PC-9 (cell line): ENCODE measurements at places on chromosomes 2 and 18. TPM values are rescaled to one million over a fixed set of nuclear protein-coding genes. Genes with fewer than 3 reads are reported as not detected.

- H3K4me3 ChIP-seq = no peak overlapping the region
- no peaks in the 10 kb centered on the region for H3K36me3 ChIP-seq
- H3K4me1 ChIP-seq = peaks cover 7% of the 10 kb centered on the region
These were observed 58.4 kb downstream of the ARL4C start for GRCh38 chr2:234438305-234438977.

DNA sequence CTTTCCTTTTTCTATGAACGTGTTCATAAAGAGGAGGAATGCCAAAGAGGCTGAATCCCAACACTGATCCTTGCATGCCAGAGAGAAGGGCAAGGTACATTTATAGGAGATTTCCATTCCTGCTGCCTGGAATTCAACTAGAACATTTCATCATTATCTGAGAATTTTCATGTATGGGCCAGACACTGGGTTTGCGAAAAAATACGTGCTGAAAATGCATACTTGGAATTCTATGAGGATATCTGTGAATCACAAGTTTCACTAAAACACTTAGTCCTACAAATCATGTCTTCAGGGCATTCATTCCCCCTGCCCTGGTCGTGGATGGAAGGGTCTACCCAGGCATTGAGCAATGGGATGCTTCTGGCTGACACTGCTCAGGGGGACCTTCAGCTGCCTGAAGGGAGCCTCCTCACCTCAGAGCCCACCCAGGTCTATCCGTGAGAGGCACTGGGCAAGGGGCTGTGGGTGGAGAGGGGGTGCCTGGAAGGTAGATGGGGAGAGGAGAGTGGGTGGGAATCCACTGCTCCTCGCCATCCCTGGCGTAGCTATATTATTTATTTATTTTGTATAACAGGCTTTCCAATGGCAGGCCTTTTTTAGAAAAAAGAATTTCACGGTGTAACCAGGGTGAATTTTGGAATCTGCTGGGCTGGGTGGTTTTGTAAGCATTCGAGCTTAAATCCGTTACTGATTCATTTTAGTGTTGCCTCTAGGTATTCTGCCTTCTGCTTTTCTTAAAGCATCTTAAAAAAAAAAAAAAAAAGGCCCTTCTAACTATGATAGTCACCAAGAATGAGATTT lies 560.6 kb upstream of the ID2 start:
- H3K27me3 ChIP-seq = peaks cover 68% of the 10 kb centered on the region
- H3K27ac ChIP-seq = no peak overlapping the region
- no peak overlapping the region for H3K4me3 ChIP-seq
- no peaks in the 10 kb centered on the region for H3K4me1 ChIP-seq

GRCh38 chr2:75960472-75961009 lies 249.8 kb upstream of the GCFC2 start:
- H3K27ac ChIP-seq = no peak overlapping the region
- no peak for DNase-seq
- no peaks in the 10 kb centered on the region for H3K27me3 ChIP-seq
- no peaks in the 10 kb centered on the region for H3K4me1 ChIP-seq
- H3K4me3 ChIP-seq = no peak overlapping the region

Gene DUSP19
- 6.2 and 8.6 TPM in 2 replicates for total RNA-seq

- H3K27me3 ChIP-seq = 0 out of 2 replicates have a peak, but pooled peaks cover under 1% of the 10 kb centered on the region
- no peak for DNase-seq
- no peaks in the 10 kb centered on the region for H3K4me1 ChIP-seq
- no peak overlapping the region for H3K4me3 ChIP-seq
These were observed 14.2 kb downstream of the ANO7 start for GRCh38 chr2:241202681-241203080.

Gene TUBA3E
- total RNA-seq = not detected in 2 replicates

- no peak overlapping the region for H3K27ac ChIP-seq
- no peaks in the 10 kb centered on the region for H3K27me3 ChIP-seq
- no peaks in the 10 kb centered on the region for H3K4me1 ChIP-seq
- H3K36me3 ChIP-seq = 0 out of 2 replicates have a peak, but pooled peaks cover 18% of the 10 kb centered on the region
These were observed 11.6 kb downstream of the MAP3K20 start for GRCh38 chr2:173087214-173087581.

DNA sequence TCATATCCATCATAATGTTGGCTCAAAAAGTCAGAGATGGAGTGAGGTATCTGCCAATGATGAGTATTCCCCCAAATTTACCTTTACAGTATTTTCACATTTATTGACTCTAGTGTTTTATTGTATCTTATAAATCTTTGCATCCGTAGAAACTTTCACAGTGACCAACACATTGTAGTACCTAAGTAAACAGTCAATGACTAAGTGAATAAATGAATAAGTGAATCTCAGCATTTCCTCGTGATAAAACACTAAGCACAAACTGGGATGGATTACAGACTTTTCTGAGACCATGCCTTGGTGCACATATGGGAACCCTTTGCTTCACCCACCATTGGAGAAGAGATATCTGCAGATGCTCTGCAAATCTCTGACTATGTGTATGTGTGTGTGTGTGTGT lies 429.9 kb downstream of the NR4A2 start:
- H3K27ac ChIP-seq = no peak overlapping the region
- H3K36me3 ChIP-seq = no peaks in the 10 kb centered on the region
- DNase-seq = no peak

GRCh38 chr2:28400921-28401320 lies 8.3 kb downstream of the FOSL2 start:
- no peak overlapping the region for H3K27ac ChIP-seq
- no peak overlapping the region for H3K4me3 ChIP-seq
- H3K36me3 ChIP-seq = peaks cover 81% of the 10 kb centered on the region

Gene MYO3B
- 5.3 and 6.7 TPM in 2 replicates for total RNA-seq

GRCh38 chr2:174969091-174969734 lies 36.0 kb downstream of the CHN1 start:
- H3K4me3 ChIP-seq = no peak overlapping the region
- H3K4me1 ChIP-seq = peaks cover 17% of the 10 kb centered on the region
- DNase-seq = no peak
- H3K27ac ChIP-seq = no peak overlapping the region
- no peaks in the 10 kb centered on the region for H3K36me3 ChIP-seq

Gene PRKAG3
- not detected in 2 replicates for total RNA-seq

GRCh38 chr2:190043441-190043840 lies 19.1 kb downstream of the MSTN start:
- H3K27ac ChIP-seq = no peak overlapping the region
- H3K4me3 ChIP-seq = no peak overlapping the region
- no peaks in the 10 kb centered on the region for H3K36me3 ChIP-seq
- no peak for DNase-seq
- H3K4me1 ChIP-seq = no peaks in the 10 kb centered on the region

GRCh38 chr2:9382604-9383235 lies 40.6 kb downstream of the ITGB1BP1 start:
- H3K27me3 ChIP-seq = no peaks in the 10 kb centered on the region
- no peak overlapping the region for H3K4me3 ChIP-seq
- peaks cover 86% of the 10 kb centered on the region for H3K4me1 ChIP-seq
- peaks cover 45% of the 10 kb centered on the region for H3K36me3 ChIP-seq
- no peak for DNase-seq
- peak overlapping the region; percentile 93 for H3K27ac ChIP-seq

GRCh38 chr2:104378853-104379374 lies 475.0 kb upstream of the POU3F3 start:
- H3K36me3 ChIP-seq = no peaks in the 10 kb centered on the region
- H3K4me1 ChIP-seq = no peaks in the 10 kb centered on the region
- no peak overlapping the region for H3K4me3 ChIP-seq
- H3K27ac ChIP-seq = no peak overlapping the region
- DNase-seq = no peak

- H3K27me3 ChIP-seq = no peaks in the 10 kb centered on the region
- 0 out of 2 replicates have a peak, but pooled peaks cover 12% of the 10 kb centered on the region for H3K36me3 ChIP-seq
- H3K4me3 ChIP-seq = peak overlapping the region; percentile 55
- H3K27ac ChIP-seq = peak overlapping the region; percentile 32
- H3K4me1 ChIP-seq = peaks cover 34% of the 10 kb centered on the region
These were observed 229.4 kb downstream of the HAUS1 start for GRCh38 chr18:46333431-46334135.

- H3K4me1 ChIP-seq = peaks cover 42% of the 10 kb centered on the region
- H3K27ac ChIP-seq = no peak overlapping the region
- peak overlapping the region; percentile 90 for H3K4me3 ChIP-seq
- no peak for DNase-seq
- no peaks in the 10 kb centered on the region for H3K27me3 ChIP-seq
These were observed 1.4 kb downstream of the OLA1 start for GRCh38 chr2:174246944-174247381.

Gene ZNF385B
- 2.8 and 4.1 TPM in 2 replicates for total RNA-seq

- H3K4me3 ChIP-seq = no peak overlapping the region
- DNase-seq = no peak
- H3K27me3 ChIP-seq = peaks cover 2% of the 10 kb centered on the region; the same call in 1 of the 2 replicates
- H3K27ac ChIP-seq = no peak overlapping the region
These were observed 29.7 kb downstream of the ST8SIA5 start for GRCh38 chr18:46727177-46727576.

GRCh38 chr18:25164848-25165811 lies 186.8 kb downstream of the ZNF521 start:
- H3K27ac ChIP-seq = no peak overlapping the region
- H3K36me3 ChIP-seq = no peaks in the 10 kb centered on the region
- no peaks in the 10 kb centered on the region for H3K4me1 ChIP-seq
- no peak overlapping the region for H3K4me3 ChIP-seq

GRCh38 chr2:174325373-174326160 lies 9.2 kb upstream of the SP9 start:
- no peak overlapping the region for H3K4me3 ChIP-seq
- DNase-seq = no peak
- H3K27ac ChIP-seq = no peak overlapping the region
- peaks cover 33% of the 10 kb centered on the region for H3K27me3 ChIP-seq
- H3K36me3 ChIP-seq = no peaks in the 10 kb centered on the region
